ENCODE measurements at places on chromosomes 12 and 14.

- no peak for DNase-seq
These were observed 274.7 kb downstream of the SLC6A15 start for GRCh38 chr12:84637926-84638325.

DNA sequence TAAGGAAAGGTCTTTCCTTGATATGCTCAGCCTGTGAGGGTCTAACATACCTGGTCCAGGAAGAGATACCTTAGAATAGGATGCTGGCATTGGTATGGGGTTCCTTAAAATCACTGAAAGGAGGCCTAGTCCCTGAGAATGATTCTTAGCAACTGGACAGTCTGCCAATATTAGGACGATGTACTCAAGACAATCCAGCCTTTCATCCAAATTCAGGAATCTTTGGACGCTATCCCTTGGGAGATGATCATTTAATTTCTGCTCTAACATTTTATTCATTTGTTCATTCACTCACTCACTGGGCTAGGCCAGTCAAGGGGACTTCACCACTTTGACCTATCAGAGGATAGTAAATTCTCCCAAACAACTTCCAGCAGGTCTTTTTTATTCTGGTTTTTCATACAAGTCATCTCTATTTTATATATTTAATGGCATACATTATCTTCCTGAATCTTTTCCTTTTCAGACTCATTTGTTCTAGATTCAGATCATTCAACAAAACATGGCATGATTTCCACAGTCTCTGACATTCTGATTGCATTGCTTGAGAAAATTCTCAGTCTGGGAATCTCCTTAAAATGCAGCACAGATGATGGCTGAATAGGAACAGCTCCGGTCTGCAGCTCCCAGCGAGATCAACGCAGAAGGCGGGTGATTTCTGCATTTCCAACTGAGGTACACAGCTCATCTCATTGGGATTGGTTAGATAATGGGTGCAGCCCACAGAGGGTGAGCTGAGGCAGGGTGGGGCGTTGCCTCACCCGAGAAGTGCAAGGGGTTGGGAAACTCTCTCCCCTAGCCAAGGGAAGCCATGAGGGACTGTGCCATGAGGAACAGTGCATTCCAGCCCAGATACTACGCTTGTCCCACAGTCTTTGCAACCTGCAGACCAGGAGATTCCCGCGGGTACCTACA is 118.0 kb upstream of the PRICKLE1 start:
- no peak for DNase-seq

- DNase-seq, result no peak
These were observed 32.0 kb downstream of the DCP1B start for GRCh38 chr12:1972260-1972659.

- no peak for DNase-seq
These were observed 188.0 kb downstream of the FOXN3 start for GRCh38 chr14:89228921-89229639.

- peak; percentile 94 for DNase-seq
These were observed 754 bp downstream of the KRT18 start for GRCh38 chr12:52949413-52950331.

DNA sequence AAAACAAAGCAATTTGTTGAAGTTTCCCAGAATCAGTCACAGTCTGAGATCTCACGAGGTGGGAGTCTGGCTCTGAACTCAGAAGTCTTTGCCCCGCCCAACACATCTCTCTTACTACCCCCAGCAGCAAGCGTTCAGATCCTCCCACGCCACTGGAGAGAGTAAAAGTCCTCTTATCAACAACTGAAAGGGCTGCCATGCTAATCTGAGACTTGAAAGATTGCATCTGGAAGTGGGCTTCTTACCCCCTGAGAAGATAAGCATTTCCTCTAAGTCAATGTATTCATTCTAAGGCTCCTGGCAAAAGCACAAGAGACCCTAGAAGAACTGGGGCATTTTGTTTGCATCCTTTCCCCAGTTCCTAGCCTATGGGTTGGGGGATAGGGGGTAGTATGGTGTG is 34.1 kb upstream of the STON2 start:
- no peak for DNase-seq

- DNase-seq, result no peak
These were observed 46.5 kb upstream of the TSPAN11 start for GRCh38 chr12:30880061-30880460.

GRCh38 chr12:70351076-70351475 is 15.0 kb upstream of the KCNMB4 start:
- DNase-seq, result no peak

DNA sequence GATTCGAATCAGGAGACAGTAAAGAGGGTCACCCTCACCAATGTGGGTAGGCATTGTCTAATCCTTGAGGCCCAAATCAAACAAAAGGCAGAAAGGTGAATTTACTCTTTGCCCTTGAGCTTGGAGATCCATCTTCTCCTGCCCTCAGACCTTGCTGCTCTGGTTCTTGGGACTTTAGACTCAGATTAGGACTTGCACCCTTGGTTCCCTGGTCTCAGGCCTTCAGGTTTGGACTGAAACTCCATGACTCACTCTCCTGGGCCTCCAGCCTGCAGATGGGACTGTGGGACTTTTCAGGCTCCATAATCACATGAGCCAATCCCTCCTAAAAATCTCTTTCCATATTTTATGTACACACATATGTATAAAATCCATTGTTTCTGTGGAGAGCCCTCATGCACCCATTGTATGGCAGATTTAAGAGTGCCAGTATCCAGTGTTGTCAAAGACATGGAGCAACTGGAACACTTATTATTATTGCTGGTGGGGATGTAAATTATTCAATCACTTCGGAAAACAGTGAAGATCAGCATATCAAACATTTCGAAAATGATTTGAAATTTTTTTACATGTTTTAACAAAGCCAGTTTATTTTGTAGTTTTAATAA is 48.7 kb downstream of the EID3 start:
- no peak for DNase-seq

- DNase-seq, result no peak
These were observed 193.0 kb downstream of the C12orf50 start for GRCh38 chr12:87836190-87836589.

DNA sequence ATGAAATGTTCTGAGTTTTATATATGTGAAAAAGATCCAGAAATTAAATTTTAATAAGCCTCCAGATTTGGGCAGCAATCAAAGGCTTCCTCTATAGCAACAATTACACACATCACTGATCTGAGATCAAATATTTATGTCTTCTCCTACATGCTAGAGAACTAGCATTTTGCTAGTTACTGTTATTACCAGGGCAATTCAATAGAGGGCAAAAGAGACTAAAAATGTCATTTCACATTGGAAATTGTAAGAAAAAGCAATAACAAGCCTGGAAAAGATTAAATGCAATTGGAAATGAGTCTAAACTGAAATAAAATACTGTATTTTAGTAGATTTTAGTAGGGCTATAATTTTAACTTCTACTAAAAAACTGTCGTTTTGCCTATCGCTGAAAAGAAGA is 32.6 kb upstream of the ANO6 start:
- no peak for DNase-seq

- peak; percentile 76 for DNase-seq
These were observed 122.1 kb downstream of the PRKD1 start for GRCh38 chr14:29805415-29806123.

DNA sequence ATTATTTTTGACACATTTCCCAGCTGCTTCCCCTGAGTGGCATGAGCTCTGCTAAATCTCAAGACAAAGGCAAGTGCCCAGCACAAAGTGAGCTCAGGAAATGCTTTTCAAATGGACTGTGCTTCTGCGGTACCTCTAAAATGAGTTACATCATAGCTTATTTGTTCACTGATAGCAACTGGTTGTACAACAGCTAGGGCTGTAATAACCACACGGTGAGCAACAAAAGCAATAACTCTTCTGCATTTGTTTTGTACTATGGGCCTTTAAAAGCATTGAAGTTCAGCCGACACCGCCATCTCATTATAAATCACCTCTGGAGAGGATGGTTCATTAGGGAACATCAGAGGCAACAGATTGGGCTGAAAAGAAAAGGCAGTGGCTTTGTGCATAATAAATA is 475.0 kb downstream of the GLT1D1 start:
- no peak for DNase-seq

GRCh38 chr14:72616811-72617210 is 277.1 kb downstream of the DPF3 start:
- DNase-seq, result no peak

GRCh38 chr12:94875525-94875924 is 128.0 kb downstream of the NDUFA12 start:
- peak; percentile 43 for DNase-seq

GRCh38 chr12:11777962-11778361 is 128.5 kb downstream of the ETV6 start:
- DNase-seq, result no peak

DNA sequence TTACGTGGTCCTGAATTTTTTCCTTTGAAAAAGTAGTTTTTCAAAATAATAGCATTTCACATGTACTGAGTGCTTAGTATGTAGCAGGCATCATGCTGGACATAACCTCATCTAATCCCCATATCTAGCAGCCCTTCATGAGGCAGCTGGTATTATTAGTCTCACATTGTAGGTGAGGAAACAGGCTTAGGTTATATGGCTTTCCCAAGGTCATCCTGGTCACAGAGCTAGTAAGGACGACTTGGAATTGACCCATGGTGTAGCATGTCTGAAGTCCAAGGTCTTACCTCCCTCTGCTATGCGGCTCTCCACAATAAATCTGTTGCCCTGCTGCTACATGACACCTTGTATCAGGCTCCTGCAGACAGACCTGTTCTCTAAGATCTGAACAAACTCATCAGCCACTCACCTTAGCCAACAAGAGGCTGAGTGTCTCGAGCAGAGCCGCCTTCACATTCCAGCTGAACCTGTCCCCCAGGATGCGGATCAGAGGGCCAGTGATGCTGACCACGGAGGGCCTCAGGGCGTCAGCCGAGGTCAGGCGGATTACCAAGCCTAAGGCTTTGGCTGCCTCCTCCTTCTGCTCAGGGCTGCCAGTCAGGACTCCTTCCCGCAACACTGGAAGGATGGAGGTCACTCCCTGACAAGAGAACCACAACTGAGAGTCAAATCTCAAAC is 19.7 kb upstream of the RAB35 start:
- DNase-seq, result no peak

DNA sequence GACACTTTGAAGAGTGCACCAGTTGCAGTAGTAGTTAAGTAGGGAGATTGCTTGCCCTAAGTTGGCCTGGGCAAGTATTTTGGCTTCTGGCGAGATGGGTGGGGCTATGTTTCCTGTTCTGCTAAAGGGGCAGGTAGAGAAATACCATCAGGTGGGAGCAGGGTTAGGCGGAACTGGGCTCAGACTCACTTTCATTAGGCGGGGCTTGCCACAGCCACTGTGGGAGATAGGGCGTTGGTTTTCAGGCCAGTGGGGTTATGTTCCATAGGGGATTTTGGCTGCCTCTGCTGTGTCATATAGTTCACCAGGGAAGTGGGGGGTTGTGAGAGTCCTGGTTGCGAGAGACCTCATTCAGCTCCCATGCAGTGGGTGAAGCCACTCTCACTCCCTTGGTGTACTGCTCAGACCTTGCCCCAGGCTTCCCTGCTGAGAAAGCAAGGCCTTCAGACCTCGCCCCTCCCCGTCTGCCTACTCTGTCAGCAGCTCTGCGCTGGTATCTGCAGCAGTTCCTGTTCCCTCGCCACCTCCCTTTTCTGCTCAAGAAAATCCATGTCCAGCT is 43.3 kb downstream of the AEBP2 start:
- no peak for DNase-seq

- DNase-seq, result no peak
These were observed 36.6 kb downstream of the GPR135 start for GRCh38 chr14:59428581-59429012.

- no peak for DNase-seq
These were observed 29.6 kb downstream of the BEGAIN start for GRCh38 chr14:100557658-100558057.

GRCh38 chr14:37037636-37038387 is 134.6 kb downstream of the SLC25A21 start:
- DNase-seq, result no peak

GRCh38 chr12:2169940-2170339 is 117.2 kb downstream of the CACNA1C start:
- no peak for DNase-seq

- no peak for DNase-seq
These were observed 31.9 kb downstream of the GUCY2C start for GRCh38 chr12:14664434-14665023.

DNA sequence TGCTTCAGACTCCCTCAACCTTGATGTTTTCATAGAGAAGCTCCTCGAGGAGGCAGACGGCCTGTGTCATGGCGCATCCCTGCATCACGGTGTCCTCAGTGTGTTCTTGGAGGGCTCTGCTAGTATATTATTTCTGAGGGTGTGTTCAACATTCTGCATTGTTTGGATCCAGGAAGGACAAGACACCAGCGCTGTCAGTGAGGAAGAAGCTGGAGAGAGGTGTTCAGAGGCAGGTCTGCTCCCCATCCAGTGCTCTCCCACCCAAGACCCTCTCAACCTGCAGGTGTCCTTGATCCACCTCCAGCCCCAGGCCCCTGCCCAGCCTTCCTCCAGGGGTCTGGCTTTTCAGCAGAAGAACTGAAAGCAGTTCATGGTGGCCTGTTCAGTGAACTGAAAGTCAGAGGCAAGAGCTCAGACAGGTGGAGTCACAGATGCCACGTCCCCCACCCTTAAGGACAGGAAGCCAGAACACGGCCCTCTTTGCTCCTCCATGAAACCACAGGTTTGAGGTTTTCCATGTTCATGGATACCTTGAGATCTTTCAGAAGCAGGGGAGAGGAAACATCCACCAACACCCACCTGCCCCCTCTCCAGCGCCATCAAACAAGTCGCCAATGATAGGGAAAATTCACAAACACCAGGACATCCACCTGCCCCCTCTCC is 37.4 kb downstream of the DIO3 start:
- no peak for DNase-seq

DNA sequence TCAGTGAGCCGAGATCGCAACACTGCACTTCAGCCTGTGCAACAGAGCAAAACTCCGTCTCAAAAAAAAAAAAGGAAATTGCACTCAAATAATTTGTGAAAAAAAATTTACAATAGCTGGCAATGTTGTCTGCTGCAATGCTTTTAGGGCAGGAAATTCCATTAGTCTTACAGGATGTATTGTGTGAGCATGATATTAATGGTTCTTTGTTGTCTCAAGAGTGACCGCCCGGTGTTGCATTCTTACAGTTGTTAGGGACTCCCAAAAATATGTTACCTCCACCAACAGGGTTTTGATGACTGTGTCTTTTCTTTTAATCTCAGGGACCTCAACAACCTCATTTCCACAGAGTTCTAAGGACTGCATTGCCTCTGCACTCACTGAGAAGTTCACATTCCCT is 44.8 kb downstream of the PZP start:
- no peak for DNase-seq

DNA sequence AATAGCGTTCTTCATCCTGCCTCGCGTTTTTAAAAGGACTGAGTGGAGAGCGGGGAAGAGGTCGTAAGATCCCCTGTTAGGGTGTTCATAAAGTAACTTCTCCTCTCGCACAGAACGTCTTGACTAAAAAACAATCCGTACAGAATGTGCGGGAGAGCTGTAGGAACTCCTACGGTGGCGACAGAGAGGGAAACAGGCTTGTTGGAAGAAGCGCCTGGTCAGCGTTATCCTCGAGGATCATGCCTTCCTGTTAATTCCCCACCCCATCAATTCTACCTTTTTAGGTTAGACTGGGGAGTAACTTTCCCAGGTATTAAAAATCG is 399 bp upstream of the WASHC4 start:
- no peak for DNase-seq

- DNase-seq, result no peak
These were observed 183.1 kb downstream of the TMEM121 start for GRCh38 chr14:105709281-105710118.
